Sigmoid colon (tissue), 7 donors: ENCODE measurements at places on chromosomes 12 and 14. TPM values are rescaled to one million over a fixed set of nuclear protein-coding genes. Genes with fewer than 3 reads are reported as not detected.

CLBA1 gene
- polyA plus RNA-seq = 2.8 TPM

LRRK2 gene
- polyA plus RNA-seq = 0.92 TPM

LRRC10 gene
- polyA plus RNA-seq = 0.01 TPM

SCFD1 gene
- polyA plus RNA-seq = 79.1 TPM

MYF6 gene
- not detected for polyA plus RNA-seq

KRT6A gene
- polyA plus RNA-seq = 0.19 TPM

PRPH gene
- polyA plus RNA-seq = 2.4 TPM

COX8C gene
- polyA plus RNA-seq = not detected

SFSWAP gene
- 10.8 TPM for polyA plus RNA-seq

NEMP1 gene
- polyA plus RNA-seq = 6.2 TPM
